ENCODE measurements at places on chromosomes 7 and 10. TPM values are rescaled to one million over a fixed set of nuclear protein-coding genes. Genes with fewer than 3 reads are reported as not detected.

- no peak overlapping the region for H3K4me3 ChIP-seq
- peaks cover 3% of the 10 kb centered on the region for H3K4me1 ChIP-seq
- DNase-seq = no peak
- H3K27me3 ChIP-seq = no peaks in the 10 kb centered on the region
- H3K27ac ChIP-seq = no peak overlapping the region
Measured at GRCh38 chr10:77975086-77975666, 48.6 kb upstream of the DLG5 start.

DNA sequence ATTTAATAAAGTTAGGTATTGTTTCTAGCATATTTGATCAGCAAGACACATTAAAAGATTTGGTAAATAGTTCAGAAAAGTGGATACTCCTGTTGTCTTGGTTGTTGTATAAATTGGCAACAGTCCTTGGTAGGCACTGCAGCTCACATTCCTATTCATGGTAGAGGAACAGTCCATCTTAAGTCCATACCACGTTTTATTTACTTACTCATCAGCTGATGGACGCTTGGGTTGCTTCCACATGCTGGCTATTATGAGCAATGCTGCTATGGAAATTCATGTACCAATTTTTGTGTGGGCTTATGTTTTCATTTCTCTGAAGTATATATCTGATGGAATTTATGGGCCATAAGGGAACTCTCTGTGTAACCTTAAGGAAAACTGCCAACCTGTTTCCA is 43.3 kb downstream of the C10orf120 start:
- H3K4me3 ChIP-seq = no peak overlapping the region
- H3K36me3 ChIP-seq = no peaks in the 10 kb centered on the region
- H3K4me1 ChIP-seq = no peaks in the 10 kb centered on the region
- no peak for DNase-seq

DNA sequence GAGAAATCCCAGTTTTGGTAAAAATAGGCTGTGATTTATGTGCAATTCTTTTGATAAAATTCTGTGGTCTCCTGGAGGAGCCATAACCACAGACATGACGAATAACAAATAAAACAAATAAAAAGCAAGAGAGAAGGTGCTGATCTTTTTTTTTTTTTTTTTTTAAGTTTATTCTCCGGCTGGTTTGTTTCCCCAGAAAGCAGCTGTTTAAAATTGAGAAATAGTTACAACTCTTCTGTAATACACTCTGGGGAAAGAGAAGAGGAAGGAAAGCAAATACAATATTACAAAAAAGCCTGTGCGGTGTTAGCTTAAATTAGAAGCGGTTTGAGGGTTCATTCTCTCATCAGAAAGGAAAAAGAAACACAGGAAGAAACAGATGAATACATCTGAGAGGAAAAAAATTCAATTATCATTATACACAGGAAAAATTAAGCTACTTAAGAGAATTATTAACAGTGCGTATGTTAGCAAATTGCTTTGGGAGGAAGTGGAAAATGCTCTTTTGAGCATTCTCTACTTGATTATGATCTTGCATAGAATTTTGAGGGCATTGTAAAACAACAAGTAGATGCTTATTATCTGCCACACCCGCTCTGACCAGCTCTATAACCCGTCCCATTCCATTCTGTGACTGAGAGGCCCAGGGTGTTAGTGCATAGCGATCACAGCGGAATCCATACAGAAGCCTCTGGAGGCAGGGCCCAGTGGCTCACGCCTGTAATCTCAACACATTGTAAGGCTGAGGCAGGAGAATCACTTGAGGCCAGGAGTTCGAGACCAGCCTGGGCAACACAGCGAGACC is 40.6 kb upstream of the WAC start:
- no peak for DNase-seq
- H3K27ac ChIP-seq = no peak overlapping the region
- no peak overlapping the region for H3K4me3 ChIP-seq
- no peaks in the 10 kb centered on the region for H3K27me3 ChIP-seq
- H3K36me3 ChIP-seq = no peaks in the 10 kb centered on the region
- 0 out of 2 replicates have a peak, but pooled peaks cover 3% of the 10 kb centered on the region for H3K4me1 ChIP-seq

GRCh38 chr10:129880191-129880870 is 83.7 kb downstream of the EBF3 start:
- no peak for DNase-seq
- no peaks in the 10 kb centered on the region for H3K36me3 ChIP-seq
- no peaks in the 10 kb centered on the region for H3K4me1 ChIP-seq

- no peaks in the 10 kb centered on the region for H3K4me1 ChIP-seq
- H3K27me3 ChIP-seq = no peaks in the 10 kb centered on the region
- no peak overlapping the region for H3K27ac ChIP-seq
- H3K36me3 ChIP-seq = no peaks in the 10 kb centered on the region
- H3K4me3 ChIP-seq = no peak overlapping the region
- DNase-seq = no peak
Measured at GRCh38 chr10:11286261-11286852, 268.7 kb downstream of the CELF2 start.

GRCh38 chr7:93043385-93043985 is 74.3 kb downstream of the SAMD9 start:
- peaks cover 30% of the 10 kb centered on the region for H3K4me1 ChIP-seq
- H3K4me3 ChIP-seq = peak overlapping the region; percentile 53
- no peak overlapping the region for H3K27ac ChIP-seq
- peak; percentile 76 for DNase-seq

DNA sequence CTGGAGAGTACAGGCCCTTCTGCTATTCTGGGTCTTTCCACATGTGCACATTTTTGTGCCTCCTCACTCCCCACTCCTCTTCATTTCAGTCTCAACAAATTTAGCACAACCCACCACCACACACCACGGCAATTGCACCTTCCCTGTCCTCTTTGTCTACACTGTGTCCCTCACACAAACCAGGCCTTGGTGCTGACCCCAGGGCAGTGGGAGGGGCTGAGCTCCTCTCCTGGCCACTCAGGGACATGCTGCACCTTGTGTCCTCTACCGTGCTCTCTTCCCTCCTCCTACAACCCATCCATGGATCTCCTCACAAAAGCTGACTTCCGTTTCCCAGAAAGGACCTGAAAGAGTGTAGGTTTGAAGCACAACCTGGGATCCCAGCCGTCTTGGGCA is 90.9 kb upstream of the IKZF1 start:
- H3K27me3 ChIP-seq = no peaks in the 10 kb centered on the region
- no peak overlapping the region for H3K27ac ChIP-seq
- no peak overlapping the region for H3K4me3 ChIP-seq
- DNase-seq = no peak

DNA sequence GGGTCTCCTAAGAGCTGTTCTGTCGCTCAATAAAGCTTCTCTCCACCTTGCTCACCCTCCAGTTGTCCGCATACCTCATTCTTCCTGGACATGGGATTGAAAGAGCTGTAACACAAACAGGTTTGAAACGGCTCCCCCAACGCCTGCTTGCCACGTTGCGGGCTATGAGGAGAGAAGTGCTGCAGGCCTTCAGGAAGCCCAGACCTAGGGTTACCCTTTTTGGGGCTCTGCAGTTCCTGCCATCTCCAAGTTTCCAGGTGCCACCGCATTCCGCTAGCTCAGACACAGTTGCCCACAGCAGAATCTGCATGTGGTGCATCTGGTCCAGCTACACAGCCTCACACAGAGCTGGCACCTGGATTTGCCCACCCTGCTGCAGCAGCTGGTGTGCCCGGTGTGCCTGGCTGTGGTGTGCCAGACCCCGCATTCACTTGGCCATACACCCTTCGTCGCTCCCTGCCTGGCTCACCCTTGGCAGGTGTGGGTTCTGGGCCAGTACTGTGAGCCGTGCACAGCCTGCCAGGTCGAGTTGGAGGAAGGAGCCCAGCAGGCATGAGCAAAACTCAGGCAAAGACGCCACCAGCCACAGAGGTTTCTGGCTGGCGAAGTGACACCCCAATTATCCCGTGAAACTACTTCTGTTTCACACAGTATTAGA is 253.2 kb upstream of the SEMA3A start:
- H3K4me3 ChIP-seq = no peak overlapping the region
- DNase-seq = no peak
- H3K36me3 ChIP-seq = no peaks in the 10 kb centered on the region
- no peaks in the 10 kb centered on the region for H3K4me1 ChIP-seq
- H3K27ac ChIP-seq = no peak overlapping the region
- H3K27me3 ChIP-seq = no peaks in the 10 kb centered on the region

DNA sequence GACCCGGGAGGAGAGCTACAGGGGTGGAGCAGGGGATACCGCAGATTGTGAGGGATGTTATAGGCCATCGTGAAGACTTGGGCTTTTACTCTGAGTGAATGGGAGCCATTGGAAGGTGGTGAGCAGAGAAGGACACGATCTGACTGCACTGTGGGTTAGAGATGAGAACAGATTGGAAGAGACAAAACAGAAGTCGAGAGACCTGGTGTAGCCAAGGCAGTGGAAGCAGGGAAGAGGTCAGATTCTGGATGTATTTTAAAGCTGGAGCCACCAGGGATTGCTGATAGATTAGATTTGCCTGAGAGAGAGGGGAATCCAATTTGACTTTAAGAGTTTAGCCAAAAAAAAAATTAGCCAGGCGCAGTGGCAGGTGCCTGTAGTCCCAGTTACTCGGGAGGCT is 21.6 kb upstream of the EEPD1 start:
- H3K4me3 ChIP-seq = no peak overlapping the region
- H3K27ac ChIP-seq = no peak overlapping the region
- H3K36me3 ChIP-seq = no peaks in the 10 kb centered on the region
- no peak for DNase-seq
- H3K4me1 ChIP-seq = no peaks in the 10 kb centered on the region

DNA sequence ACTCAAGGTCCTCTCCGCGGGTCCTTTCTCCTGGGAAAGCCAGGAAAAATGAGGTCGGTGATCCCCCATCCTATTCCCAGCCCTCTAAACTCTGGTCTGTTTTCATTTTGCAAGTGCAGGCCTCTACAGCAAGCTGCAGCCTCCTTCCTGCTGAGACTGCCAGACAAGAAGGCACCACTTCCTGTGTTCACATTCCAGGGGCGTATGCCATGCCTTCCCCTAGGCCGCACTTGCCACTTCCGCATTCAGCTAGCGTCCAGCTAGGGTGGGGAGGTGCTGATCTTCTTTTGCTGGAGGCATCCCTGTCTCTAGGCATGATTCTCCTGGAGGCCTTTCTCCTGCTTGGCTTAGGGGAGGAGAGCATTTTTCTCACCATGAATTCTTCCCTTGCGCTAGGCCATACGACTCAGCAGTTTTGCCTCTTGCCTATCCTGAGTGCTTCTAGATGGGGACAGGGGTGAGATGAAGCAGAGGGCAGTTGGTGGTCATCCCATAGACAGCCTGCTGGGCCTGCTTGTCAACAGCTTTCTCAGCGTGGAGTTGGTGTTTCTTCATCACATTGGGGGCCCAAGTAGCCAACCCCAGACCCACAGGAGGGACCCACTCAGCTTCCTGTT is 328.9 kb downstream of the RPS24 start:
- DNase-seq = no peak
- H3K4me1 ChIP-seq = peaks cover 4% of the 10 kb centered on the region

- H3K27me3 ChIP-seq = no peaks in the 10 kb centered on the region
- H3K4me1 ChIP-seq = peaks cover 7% of the 10 kb centered on the region
- H3K36me3 ChIP-seq = no peaks in the 10 kb centered on the region
- no peak for DNase-seq
- H3K27ac ChIP-seq = no peak overlapping the region
Measured at GRCh38 chr7:132430041-132430855, 146.0 kb downstream of the PLXNA4 start.

GRCh38 chr7:107658467-107658866 is 2.2 kb upstream of the SLC26A4 start:
- no peaks in the 10 kb centered on the region for H3K4me1 ChIP-seq
- H3K4me3 ChIP-seq = no peak overlapping the region
- no peak for DNase-seq
- no peaks in the 10 kb centered on the region for H3K36me3 ChIP-seq
- peaks cover 62% of the 10 kb centered on the region for H3K27me3 ChIP-seq

GRCh38 chr10:49737474-49738201 is 24.5 kb downstream of the OGDHL start:
- H3K4me1 ChIP-seq = no peaks in the 10 kb centered on the region
- H3K36me3 ChIP-seq = no peaks in the 10 kb centered on the region

- H3K36me3 ChIP-seq = no peaks in the 10 kb centered on the region
- peak; percentile 70 for DNase-seq
- peaks cover 24% of the 10 kb centered on the region for H3K4me1 ChIP-seq
- H3K27me3 ChIP-seq = peaks cover 34% of the 10 kb centered on the region
- peak overlapping the region; percentile 83 for H3K4me3 ChIP-seq
- H3K27ac ChIP-seq = no peak overlapping the region
Measured at GRCh38 chr10:103692436-103692951, 162.9 kb downstream of the SH3PXD2A start.

GRCh38 chr10:119197921-119198320 is 9.4 kb upstream of the GRK5 start:
- no peak for DNase-seq
- no peak overlapping the region for H3K27ac ChIP-seq
- H3K4me1 ChIP-seq = peaks cover 7% of the 10 kb centered on the region

- no peaks in the 10 kb centered on the region for H3K36me3 ChIP-seq
- H3K4me1 ChIP-seq = no peaks in the 10 kb centered on the region
- H3K27me3 ChIP-seq = no peaks in the 10 kb centered on the region
- no peak overlapping the region for H3K27ac ChIP-seq
Measured at GRCh38 chr7:102042016-102042656, 224.7 kb downstream of the CUX1 start.

DNA sequence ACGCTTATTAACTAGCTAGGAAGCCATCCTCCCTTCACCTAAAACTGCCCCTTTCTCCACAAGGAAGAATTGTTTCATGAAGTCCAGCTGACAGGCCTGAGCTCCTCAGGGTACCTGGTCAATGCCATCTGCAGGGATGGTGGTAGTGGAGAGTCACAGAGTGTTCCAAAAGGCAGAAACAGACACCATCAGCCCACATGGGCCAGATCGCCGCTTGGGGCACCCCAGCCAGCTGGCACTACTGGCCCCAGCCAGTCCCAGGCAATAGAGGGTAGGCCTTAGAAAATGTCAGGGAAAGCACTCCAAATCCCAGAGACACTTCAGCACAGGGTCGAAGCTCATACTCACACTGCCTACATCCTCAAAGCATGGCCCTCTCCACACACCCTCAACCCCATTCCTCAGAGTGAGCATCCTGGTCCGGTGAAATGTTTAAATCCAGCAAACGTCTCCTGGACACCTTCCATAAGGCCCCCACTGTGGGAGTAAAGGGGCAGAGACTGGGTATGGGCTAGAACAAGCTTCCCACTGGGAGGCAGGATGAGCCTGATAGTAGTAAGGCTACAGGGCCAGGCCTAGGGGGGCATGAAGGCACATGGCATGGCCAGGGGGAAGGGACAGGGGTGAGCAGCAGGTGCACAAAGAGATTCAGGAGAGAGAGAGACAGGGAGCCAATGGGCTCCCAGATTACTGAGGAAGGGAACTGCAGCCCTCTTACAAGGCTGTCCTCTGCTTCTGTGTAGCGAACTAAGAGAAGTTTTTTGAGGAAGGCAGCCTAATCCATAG is 1.9 kb downstream of the LRRC20 start:
- peaks cover 13% of the 10 kb centered on the region for H3K27me3 ChIP-seq
- no peak for DNase-seq
- H3K4me3 ChIP-seq = peak overlapping the region; percentile 89
- H3K4me1 ChIP-seq = peaks cover 18% of the 10 kb centered on the region
- no peaks in the 10 kb centered on the region for H3K36me3 ChIP-seq
- no peak overlapping the region for H3K27ac ChIP-seq

GRCh38 chr10:73386583-73386982 is 27.3 kb downstream of the ANXA7 start:
- peaks cover 18% of the 10 kb centered on the region for H3K36me3 ChIP-seq
- H3K27me3 ChIP-seq = no peaks in the 10 kb centered on the region
- no peaks in the 10 kb centered on the region for H3K4me1 ChIP-seq
- no peak overlapping the region for H3K27ac ChIP-seq
- DNase-seq = no peak
- no peak overlapping the region for H3K4me3 ChIP-seq

The MLXIPL gene
- 13.1 TPM for polyA plus RNA-seq

The HOXA4 gene
- not detected for polyA plus RNA-seq

The OR2A1 gene
- 1.6 TPM for polyA plus RNA-seq

The CRHR2 gene
- polyA plus RNA-seq = 1.4 TPM

The ATOH7 gene
- polyA plus RNA-seq = 0.23 TPM

The GRM8 gene
- polyA plus RNA-seq = 1.7 TPM

The MXI1 gene
- 8.6 TPM for polyA plus RNA-seq

The ZPBP gene
- not detected for polyA plus RNA-seq

The RPEL1 gene
- 0.21 TPM for polyA plus RNA-seq

The DRGX gene
- not detected for polyA plus RNA-seq

The OPN4 gene
- not detected for polyA plus RNA-seq

The ACTR3C gene
- polyA plus RNA-seq = 1.8 TPM
